T1000 (cell line): ENCODE measurements at places on chromosomes 3 and 15.

DNA sequence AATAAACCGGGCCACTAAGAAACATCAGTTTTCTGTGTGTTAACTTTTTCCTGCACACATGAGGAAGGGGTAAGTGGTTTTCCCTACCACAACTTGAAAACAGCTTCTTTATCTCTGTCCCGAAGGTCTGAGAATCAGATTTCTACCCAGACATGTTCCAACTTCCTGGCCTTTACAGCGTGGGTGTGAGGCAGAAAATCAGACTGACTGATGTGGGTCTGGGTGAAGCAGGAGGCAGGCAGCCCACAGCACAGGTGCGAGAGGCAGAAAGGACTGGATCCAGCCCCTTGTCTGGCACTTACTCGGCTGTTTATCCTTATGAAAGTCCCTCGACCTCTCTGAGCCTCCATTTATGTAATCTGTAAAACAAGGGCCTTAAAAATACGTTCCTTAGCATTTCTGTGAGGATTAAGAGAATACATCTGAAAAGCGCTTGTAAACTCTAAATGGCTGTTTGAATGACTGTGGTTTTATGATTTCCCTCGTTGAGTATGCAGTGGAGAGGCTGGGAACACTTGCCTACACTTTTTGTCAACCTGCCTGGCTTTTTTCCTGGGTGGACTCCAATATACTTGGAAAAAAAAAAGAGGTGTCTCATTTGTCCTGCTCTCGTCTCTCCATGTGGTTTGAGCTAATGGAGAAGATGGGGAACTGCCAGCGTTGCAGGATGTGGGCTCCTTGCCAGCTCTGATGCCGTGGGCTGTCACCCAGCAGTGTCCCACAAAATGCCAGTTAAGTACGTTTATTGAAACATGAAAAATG lies 3.1 kb downstream of the AGBL1 start:
- no peak for DNase-seq

DNA sequence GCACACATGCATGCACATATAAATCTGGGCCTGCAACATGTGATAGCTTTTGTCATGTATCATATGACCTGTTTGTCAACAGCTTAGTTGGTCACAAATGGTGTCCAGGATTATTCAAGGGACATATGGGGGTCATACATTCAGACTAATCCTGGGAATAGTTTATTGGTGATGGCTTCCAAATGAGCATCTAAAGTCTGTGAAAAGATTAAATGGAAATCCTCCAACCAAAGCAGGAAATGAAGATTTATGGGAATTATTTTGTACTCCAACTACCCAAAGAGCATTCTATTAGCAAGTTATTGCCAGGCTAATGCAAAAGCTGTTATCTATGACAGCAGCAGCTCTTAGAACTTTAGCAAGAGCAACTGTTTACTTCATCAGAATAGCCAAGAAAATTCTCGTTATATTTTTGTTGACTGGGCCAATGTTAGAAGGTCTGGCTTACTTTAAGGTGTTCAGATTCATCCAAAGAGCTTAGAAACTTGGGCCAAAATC lies 7.1 kb downstream of the FSTL1 start:
- DNase-seq = no peak

DNA sequence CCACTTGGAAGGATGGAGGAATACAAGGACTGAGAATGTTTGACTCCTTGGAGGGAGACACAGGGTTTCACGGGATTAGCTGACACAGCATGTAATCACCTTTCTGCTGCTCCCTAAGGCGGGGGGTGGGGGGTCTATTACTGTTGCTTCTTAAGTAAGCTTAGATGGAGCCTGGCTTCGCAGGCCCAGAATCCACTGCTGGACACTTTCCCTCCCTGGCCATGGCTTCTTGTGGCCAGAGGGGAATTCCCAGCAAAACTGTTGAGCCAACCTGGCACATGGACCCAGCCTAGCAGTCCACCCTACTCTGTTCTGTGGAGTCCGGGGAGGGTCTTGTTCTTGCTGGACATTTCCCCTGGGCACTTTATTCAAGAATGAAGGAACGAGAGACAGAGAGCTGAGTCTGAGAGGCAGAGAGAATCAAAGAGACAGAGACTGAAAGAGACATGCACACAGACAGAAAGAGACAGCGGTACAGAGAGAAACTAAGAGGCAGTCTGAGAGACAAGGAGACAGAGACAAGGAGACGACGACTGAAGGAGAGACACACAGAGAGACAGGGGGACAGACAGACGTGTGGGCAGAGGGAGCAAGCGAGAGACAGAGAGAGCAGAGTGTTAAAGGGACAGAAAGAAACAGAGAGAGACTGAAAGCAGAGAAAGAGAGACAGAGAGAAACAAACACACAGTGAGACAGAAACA lies 55.6 kb upstream of the DLG1 start:
- no peak for DNase-seq

DNA sequence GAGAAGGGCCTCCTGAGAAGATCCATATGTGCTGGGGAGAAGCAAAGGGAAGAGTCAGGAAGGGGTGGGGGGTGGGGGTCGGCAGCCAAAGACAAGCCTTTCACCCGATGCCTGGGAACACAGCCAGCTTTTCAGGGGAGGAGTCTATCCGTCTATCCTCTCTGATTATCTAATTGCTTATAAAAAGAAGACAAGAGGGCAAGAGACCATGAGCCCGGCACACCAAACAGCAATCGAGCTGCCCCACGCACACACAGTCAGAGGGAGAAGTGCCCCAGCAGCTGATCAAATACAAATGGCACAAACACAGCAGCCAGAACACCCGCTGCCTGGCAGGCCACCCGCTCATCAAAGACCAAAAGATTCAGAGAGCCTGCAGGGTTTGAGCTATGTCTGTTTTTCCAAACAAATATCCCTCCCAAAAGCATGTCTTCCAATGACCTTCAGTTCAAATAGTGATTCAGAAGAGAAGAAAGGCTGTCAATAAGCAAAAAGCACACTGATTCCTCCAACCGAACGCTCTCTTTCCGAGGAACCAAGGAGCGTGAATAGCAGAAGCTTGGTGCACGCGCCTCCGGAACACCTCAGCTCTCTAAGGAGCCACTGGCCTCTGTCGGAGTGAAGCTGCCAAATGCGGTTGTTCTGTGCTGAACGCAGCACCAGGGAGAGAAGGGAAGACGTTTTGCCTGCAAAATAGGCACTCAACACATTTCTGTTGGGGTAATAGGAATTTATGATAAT lies 419.2 kb downstream of the OCA2 start:
- no peak for DNase-seq

- DNase-seq = no peak
Measured at GRCh38 chr3:127385540-127385870, 97.7 kb upstream of the PRR20G start.

DNA sequence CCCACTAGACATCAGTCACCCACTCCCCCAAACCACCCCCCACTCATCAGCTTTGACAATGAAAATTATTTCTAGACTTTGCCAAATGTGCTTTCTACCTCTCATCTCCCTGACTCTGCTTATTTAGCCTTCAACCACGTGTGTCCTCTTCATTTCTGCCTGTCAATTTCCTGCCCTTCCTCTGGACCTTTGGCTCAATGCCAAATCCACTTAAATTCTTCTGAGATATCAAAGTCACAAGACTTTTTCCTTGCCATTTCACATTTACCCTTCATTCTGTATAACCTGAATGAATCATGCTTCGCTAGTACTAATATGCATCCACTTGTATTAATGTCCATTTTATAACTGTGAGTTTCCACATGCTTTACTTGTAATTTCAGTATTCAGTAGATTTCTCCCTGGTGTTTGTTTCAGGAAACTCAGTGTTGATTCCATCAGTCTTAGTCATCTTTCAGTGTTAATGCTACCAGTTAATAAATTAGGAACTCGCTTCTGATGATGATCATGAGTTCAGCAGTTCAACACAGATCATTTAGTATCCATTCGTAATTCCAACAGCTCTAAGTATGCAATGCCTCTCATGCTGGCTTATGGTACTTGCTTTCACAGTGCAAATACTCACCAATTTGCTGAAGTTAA lies 128.2 kb upstream of the OSTN start:
- no peak for DNase-seq

GRCh38 chr3:10364806-10365205 lies 43.9 kb upstream of the SEC13 start:
- DNase-seq = no peak

GRCh38 chr3:62823461-62824050 lies 51.7 kb downstream of the CADPS start:
- DNase-seq = no peak

DNA sequence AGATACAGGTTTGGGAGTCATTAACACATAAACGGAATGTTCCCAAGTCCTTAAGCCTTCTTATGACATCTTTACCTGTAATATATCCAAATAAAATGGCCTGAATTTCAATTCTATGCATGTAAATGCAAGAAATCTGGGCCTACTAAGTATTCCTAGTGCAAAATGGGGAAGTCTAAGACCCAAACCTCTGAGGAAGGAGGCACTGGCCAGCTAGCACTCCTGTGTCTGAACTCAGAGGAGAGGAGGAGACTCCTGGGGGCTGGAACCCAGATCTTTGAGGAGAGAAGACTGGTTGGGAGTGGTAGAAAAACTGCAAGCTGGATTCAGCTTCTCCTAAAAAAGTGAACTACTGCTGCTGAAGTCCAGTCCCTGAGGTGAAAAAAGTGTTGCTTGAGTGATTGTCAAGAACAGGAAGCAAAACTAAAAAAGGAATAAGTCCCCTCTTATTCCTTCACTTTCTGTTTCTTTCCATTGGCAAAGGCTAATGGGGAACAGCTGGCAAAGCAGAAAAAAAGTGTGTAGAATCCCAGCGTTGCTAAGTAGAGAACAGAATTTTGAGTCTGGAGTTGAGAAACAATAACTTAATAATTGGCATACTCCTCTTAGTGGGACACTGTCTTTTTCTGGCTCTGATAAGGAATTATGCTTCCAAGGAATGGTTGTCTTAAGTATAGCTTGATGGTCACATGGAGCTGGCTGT lies 54.8 kb upstream of the ATP2C1 start:
- no peak for DNase-seq

- no peak for DNase-seq
Measured at GRCh38 chr3:8942115-8942514, 21.2 kb downstream of the RAD18 start.

GRCh38 chr3:72462595-72463011 lies 385.6 kb downstream of the SHQ1 start:
- no peak for DNase-seq

- DNase-seq = no peak
Measured at GRCh38 chr3:99637368-99638111, 854 bp upstream of the COL8A1 start.

DNA sequence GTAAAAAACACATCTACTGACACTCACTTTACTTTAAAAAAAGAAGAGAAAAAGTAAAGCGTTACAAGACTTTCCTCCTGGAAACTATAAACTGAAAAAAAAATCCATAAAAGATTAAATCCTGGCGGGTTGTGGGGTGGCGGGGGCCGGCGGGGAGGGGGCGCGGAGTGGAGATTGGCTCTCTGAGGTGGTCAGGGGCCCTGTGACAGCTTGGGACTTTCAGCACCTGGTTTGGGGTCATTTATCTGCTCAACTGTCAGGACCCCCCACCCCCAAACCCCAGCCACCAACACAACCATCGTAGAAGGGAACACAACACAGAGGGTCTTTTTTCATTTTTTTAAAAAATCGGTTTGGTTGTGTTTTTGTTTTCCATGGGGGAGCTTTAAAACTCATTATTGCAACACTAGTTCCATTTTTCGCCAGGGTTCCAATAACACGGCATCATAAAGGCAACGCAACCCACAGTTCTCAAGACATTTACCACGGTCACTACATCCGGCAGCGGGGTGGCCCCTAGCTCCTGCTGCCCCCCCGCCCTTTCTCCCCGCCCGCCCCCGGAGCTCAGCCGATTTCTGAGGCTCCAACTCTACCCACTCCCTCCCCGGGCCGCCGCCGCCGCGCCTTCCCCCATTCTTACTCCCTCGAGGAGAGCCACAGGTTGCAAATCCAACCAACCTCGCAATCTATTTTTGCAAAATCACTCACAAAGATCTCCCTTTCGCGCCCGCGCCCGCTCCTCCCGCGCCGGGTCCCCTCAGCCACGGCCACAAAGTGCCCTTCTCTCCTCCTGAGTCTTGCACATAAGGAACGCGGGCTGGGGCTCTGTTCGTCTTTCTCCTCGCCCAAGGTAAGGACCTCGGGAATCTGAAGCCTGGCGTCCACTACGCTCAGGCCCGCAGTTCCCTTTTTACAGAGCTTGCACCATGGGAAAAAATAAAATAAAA lies 1.8 kb downstream of the BCL6 start:
- no peak for DNase-seq

- no peak for DNase-seq
Measured at GRCh38 chr3:66403323-66403990, 97.4 kb downstream of the LRIG1 start.

- DNase-seq = no peak
Measured at GRCh38 chr3:136166507-136166906, 29.6 kb downstream of the MSL2 start.

GRCh38 chr15:94673801-94674200 lies 442.4 kb downstream of the MCTP2 start:
- DNase-seq = no peak

DNA sequence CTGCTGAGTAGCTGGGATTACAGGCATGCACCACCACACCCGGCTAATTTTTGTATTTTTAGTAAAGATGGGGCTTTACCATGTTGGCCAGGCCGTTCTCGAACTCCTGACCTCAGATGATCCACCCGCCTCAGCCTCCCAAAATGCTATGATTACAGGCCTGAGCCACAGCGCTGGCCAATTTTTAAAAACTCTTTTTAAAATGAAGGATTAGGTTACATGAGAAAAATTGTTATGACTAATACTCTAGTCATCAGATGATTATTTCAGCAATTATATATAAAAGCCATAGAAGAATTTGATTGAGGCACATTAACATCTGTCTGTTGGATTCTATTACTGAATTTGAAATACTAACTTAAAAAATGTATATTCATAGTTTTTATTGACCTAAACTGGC lies 134.1 kb upstream of the MNS1 start:
- no peak for DNase-seq

DNA sequence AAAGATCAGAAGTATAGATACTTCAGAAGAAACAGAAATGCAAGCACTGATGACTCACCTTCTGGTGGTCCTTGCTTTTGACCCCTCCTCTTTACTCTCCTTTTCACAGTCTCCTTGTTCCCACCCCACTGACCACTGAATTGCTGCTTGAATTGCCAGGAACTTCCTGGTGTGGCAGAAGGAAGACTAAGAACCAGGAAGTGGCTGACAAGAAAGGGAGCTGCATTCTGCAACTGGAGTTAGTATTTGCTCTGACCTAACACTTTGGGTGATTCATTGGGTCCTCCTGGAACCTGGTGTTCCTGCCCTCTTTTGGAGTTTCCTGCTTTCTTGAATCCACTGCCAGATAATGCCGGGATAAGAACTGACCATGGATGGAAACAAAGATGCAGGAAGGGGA lies 23.0 kb downstream of the KY start:
- no peak for DNase-seq
